ENCODE measurements at places on chromosomes 11 and 22.

GRCh38 chr22:39994041-39994565, 651 bp upstream of the FAM83F start:
- no peak for DNase-seq

- no peak for DNase-seq
Measured at GRCh38 chr11:10486161-10486840, 31.2 kb downstream of the AMPD3 start.

GRCh38 chr22:44625981-44626687, 75.9 kb upstream of the PRR5 start:
- no peak for DNase-seq

GRCh38 chr22:37335806-37336199, 53.5 kb downstream of the CYTH4 start:
- no peak for DNase-seq

DNA sequence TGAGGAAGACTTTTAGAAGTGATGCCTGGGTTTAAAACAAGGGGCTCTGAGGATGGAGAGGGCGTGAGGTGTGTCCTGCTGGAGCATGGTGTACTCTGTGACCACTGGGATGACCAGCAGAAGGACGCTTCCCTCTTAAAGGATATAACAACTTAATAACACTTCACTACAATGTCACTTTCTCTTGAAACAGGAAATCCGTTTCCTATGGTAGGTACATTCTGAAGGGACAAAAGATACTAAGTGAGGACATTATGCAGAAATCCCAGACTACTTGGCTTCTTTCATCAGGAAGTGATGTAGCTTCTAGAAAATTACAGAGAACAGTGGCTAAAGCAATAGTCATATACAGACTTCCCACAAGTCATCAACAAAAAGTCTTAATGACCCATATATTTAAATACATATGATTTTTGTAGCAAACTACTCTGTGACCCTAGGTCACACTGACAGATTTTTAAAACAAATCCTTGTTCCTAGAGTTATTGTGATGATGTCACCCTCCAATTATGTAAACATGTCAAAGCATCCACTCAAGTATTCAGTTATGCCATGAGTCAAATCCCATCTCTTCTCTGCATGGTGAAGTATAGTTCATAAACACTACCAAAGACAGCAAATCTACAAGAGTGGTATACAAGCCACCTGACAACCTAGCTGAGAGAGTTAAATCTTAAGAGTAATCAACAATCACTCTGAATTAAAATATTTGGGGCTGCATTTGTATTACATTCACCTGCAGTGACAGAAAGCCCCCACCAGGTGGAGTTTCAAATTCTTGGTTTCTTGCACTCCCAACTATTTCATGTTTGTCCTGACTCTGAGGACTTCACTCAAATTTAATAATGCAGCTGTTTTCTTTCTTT, 32.8 kb downstream of the PITPNB start:
- no peak for DNase-seq

DNA sequence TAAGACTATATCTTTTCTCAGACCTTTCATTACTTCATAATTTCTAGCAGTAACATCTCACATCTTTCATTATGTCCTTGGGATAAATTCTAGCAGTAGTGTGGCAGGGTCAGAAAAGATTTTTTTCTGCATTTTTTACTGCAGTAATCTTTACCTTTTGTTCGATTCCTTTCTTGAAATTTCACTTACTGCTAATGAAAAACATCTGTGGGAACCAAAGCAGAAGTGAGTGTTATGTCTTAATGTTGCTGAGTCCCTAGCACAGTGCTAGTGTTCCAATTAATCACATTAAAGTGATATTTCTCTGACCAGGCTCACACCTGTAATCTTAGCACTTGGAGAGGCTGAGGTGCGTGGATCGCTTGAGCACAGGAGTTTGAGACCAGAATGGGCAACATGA, 123.6 kb downstream of the EHF start:
- no peak for DNase-seq

- no peak for DNase-seq
Measured at GRCh38 chr22:19809741-19810140, 44.9 kb downstream of the GNB1L start.

- no peak for DNase-seq
Measured at GRCh38 chr11:128451652-128452470, 135.5 kb downstream of the ETS1 start.

- no peak for DNase-seq
Measured at GRCh38 chr11:43992834-43993637, 50.6 kb downstream of the C11orf96 start.

GRCh38 chr11:4863876-4864275, 14.9 kb upstream of the OR51S1 start:
- DNase-seq: no peak

- DNase-seq: no peak
Measured at GRCh38 chr11:76564364-76564763, 106.2 kb downstream of the LRRC32 start.

DNA sequence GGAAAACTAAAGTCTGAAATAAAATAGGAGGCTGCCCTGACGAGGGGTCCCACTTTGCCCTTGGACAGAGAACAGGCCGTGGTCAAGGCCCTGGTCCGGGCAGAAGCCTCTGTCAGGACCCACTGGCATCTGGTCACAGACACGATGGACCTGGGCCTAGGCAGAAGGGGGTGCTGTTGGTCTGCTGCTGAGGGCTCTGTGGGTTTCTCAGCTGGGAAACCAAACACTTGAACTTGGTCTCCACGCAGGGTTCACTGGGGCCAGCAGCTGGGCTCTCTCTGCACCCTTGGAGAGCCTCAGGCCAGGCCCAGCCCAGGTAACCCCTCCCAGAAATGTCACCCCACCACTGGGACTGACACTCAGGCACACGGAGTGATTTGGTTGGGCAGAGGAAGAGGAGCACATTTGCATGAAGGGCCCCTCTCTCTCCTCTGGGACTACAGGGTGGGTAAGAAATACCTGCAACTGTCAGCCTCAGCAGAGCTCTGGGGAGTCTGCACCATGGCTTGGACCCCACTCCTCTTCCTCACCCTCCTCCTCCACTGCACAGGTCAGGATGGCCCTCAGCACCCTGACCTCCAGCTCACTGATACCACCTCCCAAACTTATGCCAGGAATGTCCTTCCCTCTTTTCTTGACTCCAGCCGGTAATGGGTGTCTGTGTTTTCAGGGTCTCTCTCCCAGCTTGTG, 48.1 kb upstream of the TOP3B start:
- DNase-seq: no peak

DNA sequence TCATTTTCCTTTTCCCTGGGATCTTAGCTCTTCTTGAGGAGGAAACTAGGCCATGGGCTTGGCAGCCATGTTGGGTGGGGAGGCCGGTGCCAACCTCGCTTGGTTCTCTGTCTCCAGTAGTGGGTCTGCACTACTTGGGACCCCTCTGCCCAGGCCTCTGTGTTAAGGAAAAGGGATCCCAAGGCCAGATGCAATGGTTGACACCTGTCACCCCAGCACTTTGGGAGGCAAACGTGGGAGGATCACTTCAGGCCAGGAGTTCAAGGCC, 1.9 kb upstream of the ZDHHC8 start:
- DNase-seq: no peak

DNA sequence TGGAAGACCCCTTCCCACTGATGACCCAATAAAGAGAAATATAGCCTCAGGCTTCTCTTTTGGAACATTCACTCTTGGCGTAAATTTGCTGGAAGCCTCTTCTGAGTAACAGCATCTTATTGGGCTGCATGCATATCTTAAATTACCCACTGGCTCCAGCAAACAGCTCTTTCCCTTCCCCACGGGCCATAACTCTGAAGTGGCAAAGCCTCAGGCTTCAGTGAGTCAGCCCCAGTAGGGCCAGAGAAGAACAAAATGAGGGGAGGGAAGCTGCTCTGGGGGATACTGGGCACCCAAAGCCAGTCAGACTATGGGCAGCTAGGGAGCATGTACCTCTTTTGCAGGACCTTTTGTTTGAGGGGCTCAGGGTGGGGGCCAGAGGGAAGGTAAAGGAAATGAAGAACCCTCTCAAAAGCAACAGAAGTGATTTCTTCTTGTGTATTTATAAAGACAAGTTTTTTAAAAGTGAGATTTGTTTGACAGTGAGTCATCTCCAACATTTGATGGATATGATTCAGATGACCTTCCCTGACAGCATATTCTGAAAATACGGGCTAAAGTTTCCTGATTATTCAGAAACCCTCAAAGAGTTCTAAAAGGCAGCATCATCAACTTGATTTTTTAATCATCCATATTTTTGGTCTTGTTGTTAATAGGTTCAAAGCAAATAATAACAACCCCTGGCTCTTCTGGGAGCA, 203.4 kb downstream of the KIF18A start:
- DNase-seq: no peak

DNA sequence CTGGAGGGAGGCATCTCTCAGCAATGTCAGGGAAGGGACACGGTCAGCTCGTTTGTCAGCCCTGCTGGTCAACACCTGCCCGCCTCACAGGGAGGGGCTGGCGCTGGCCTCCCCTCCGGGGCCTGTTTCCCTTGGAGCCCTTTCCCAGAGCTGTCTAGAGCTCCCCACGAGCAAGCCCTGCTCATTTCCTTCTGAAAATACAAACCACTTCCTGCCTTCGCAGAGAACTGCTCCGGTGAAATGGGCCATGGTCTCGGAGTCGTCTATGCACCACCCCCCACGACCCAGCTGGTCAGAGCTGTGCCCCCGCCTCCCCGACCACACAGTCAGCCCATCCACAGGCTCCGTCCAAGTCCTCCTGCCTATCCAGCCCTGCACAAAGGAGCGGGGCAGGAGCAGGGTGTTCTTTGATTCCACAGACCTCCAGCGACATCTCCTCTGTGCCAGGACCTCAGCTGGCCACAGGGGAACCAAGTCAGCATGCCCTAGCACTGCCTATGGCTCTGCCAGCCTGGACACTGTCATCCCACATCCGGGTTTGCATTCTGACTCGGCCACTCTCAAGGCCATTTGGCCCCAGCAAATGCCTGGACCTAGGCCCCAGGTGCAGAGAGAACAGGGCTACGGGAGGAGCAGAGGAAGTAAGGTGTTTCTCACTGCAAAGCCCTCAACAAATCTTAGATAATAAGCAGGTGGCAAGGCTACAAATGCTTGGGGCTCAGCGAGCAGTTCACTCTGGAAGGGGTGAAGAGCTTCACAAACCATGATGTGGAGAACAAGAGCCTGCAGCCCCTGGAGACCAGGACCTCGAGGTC, 82.1 kb upstream of the WNT11 start:
- DNase-seq: no peak

GRCh38 chr11:39434466-39434865, 2025.0 kb downstream of the LRRC4C start:
- no peak for DNase-seq
